Renal pelvis (tissue), 12 donors: ENCODE measurements at places on chromosomes 11 and 22. TPM values are rescaled to one million over a fixed set of nuclear protein-coding genes. Genes with fewer than 3 reads are reported as not detected.

Gene MS4A6E
- not detected for polyA plus RNA-seq

Gene CARS1
- 28.1 TPM for polyA plus RNA-seq

Gene ALX4
- 0.13 TPM for polyA plus RNA-seq

Gene DDX10
- polyA plus RNA-seq: 60.6 TPM

- no peak for DNase-seq
Measured at GRCh38 chr22:44362249-44363012, 49.7 kb upstream of the SHISAL1 start.
